Nephron progenitor cell (in vitro differentiated cells): ENCODE measurements at places on chromosomes 1 and 21.

DNA sequence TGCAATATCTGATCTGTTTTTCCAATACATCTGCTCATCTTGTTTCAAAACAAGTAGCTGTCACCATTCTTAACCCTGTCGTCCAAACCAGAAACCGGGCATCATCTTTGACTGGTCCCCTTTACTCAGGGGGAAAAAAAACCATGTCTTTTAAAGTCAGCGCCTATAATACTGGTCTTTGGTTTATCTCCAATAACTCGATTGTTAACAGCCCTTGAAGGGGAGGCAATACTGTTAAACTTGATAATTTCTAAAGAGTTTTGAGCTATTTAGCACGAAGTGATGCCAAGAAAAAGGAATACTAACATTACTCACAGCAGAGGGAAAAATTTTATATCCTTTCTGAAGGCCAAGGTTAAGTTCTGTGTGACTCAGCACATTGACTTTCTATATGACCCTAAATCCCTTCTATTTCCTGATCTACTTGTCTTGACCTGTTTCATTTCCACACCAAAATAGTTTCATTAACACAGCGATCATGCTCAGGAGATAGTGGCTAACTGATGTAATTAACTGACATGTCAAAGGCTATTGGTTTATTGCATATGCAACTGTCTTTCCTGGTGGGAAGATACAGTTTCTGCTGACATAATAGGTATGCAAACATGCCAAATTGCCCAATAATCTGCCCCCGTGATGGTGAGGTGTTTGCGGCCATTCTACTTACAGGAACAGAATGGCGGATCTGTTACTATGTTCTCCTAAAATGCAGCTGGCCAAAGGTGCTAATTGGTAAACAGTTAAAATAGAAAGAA is 59.1 kb downstream of the NFIA start:
- no peak for DNase-seq

DNA sequence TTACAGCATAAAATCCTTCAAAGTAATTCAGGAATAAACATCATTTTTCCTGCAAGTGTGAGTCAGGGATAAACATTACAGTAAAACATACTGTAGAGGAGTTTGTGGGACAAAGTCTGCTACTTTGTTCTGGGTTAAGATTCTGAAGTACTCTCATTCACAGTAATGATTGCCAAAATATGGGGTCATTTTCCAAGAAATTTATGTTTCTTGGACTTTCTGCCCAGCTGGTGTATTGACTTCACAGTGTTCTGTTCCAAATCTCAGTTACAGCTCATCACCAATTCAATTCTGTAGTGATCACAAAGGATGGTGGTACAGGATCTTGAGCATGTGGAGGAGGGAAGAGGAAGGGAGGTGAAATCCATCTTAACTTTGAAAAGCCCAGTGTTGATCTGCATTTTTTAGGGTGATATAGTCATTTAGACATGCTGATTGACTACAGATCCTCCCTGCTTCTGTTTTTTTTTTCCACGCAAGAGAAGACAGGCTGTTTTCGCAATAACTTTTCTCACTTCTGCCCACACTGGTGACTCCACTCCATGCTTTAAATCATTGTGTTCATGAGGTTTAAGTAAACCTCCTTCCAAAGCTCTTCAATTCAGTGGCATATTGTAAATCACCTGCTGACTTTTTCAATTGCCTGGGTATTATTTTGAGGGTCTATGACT is 60.4 kb upstream of the C1orf53 start:
- DNase-seq: no peak

DNA sequence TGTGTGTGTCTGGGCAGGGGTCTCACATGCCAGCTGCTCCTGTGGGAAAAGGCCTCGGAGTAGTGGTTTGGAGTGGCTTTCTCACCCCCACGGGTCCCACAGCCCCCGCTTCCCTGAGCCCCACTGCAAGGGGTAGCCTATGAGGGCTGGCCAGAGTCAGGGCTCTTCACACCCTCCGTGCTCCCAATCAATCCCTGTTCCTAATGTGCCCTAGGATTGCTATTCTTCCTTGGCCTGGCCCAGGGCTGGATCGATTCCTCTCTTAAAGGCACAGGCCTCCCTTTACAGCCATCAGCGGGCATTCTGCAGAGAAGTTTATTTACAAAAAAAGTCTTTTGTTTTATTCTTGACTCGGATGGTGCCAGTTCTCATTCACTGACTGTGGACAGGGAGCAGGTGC is 19.3 kb upstream of the ACTL8 start:
- DNase-seq: no peak

GRCh38 chr21:35051287-35051818 is 2.3 kb upstream of the RUNX1 start:
- peak; percentile 62 for DNase-seq

GRCh38 chr1:19014765-19015164 is 58.3 kb upstream of the IFFO2 start:
- DNase-seq: no peak
